AG08396 (cell line): ENCODE measurements at places on chromosomes 1 and 21.

- no peak for DNase-seq
These were observed 103.2 kb downstream of the RGL1 start for GRCh38 chr1:183908079-183908478.

GRCh38 chr1:67390041-67390887 is 39.9 kb downstream of the SERBP1 start:
- DNase-seq = no peak

- DNase-seq = no peak
These were observed 27.3 kb upstream of the BCAR3 start for GRCh38 chr1:93708734-93709481.

DNA sequence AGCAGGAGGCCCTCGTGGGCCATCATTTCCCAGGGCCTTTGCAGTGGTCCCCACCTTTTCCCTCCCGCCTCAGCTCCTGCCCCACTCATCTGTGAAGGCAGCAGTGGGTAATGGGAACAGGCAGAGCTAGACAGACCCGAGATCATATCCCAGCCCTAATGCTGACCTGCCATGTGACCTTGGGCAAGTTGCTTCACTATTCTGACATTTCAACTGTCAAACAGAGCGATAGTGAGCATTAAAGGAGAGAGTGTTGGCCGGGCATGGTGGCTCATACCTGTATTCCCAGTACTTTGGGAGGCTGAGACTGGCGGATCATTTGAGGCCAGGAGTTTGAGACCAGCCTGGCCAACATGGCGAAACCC is 51.7 kb downstream of the RPS6KA1 start:
- no peak for DNase-seq

- no peak for DNase-seq
These were observed 10.2 kb downstream of the ATP1A2 start for GRCh38 chr1:160125746-160126145.

DNA sequence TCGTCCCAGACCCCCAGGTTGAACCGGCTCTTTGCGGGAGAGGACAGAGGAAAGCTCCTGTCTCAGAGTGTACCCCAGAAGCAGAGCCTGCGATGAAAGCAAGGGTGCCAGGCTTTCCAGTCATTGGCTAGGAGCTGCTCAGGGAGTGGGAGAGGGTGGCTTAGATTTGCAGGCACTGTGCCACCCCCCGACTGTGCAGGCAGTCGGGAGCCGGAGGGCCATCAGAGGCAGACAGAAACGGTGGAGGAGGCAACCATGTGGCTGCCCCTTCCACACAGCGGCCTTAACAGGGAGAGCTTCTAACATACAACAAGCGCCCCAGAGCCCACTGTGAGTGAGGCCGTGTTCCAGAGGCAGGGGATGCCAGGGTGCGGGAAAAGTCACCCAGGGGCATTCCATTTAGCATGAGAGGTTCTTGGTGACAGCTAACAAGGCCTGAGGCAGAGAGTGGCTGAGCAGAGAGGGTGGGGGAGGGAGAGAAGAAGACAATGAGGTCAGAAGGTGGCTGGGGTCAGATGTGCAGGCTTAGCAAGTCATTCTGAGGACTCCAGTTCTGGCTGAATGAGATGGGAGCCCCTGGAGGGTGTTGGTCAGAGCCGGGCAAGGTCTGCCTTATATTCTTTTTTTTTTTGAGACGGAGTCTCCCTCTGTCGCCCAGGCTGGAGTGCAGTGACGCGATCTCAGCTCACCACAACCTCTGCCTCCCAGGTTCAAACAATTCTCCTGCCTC is 9.5 kb upstream of the C1orf167 start:
- no peak for DNase-seq

DNA sequence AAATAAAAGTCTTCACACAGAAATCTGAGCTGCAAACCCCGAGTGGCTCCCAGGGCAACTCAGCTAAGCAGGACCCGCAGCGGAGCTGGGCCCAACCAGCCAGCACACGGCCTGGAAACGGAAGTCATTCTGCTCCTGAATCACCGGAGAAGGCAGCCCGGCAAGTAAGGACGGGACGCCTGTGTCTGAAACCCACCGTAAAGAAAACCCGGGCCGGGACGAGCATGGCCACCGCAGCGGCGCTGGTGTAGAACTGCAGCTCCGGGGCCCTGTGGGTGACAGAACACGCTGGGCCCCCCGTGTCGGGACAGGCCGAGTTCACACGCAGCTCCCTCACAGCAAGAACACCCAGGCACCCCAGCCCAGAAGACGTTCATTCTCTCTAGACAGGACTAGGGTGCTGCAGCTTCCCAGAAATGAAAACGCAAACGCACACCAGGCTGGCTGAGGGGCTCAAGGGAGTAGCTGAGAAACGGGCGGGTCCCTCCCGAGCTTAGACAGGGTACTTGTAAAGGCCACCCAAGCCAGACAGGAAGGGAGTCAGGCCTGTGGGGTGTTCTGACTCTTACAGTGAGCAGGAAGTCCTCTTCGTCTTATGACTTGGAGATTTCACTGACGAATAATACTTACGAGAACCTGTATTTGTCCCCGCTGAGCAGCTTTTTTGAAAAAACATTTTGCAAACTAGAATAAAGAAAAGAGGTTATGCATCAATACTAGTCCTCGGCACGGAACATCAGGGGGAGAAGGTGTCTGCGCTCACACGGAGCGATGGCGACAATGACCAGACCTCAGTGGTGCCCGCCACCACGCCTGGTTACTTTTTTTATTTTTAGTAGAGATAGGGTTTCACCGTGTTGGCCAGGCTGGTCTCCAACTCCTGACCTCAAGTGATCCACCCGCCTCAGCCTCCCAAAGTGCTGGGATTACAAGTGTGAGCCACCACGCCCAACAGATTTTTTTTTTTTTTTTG is 10.9 kb upstream of the CDK11B start:
- no peak for DNase-seq

DNA sequence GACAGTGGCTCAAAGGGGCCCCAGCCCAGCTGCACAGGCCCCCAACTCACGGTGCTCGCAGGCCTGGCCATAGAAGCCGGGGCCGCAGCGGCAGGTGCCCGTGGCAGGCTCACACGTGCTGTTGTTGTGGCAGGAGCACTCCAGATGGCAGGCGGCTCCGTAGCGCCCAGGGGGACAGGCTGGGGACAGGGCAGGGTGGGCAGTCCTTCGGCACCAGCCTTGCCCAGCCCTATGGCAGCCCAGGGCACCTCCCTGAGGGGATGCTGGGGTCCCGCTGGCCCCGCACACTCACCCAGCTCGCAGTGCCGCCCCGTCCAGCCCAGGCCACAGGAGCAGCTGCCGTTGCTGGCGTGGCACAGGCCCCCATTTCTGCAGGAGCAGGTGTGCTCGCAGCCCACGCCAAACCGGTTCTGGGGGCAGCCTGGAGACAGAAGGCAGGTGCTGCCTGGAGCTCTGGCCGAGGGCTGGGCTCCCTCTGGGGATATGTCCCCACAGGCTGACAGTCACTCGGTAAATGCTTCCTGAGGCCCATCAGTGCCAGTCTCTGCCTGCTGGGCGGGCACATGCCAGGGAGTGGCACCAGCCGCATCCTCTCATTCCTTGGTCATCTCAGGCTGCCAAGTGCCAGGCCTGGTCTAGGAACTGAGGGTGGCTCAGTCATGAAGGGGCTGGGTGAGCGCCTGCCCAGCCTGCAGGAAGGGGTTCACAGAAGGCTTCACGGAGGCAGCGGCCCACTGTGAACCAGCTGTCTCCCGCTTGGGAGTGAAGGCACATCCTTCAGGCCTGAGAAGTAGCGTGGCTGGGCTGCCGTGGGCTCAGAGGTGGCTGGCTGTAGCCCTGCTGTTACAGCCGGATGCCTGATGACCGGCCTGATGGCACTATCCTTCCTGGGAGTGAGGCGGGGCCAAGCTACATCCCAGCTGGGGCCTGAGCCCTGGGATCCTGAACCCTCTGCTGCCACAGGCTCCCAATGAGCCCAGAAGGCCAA is 40.1 kb downstream of the ARHGEF16 start:
- no peak for DNase-seq

- no peak for DNase-seq
These were observed 15.4 kb upstream of the BTG2 start for GRCh38 chr1:203289982-203290260.

DNA sequence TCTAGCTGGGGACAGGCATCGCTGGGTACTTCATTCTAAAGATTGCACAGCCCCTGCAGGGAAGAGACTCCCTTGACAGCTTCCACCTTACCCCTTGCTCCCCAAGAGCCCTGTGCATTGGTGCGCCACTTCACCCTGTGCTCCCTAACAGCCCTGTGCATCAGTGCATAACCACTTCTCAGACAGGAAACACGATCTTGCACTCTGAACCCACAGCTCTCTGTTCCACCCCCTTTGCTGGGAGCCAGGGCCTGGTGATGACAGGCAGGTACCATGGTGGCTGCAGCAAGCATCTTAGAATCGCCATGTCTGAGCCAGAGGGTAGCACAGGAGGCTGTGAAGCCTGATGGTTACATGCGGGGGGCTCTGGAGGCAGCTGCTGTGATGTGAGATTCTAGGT is 5.0 kb downstream of the ALPL start:
- no peak for DNase-seq

DNA sequence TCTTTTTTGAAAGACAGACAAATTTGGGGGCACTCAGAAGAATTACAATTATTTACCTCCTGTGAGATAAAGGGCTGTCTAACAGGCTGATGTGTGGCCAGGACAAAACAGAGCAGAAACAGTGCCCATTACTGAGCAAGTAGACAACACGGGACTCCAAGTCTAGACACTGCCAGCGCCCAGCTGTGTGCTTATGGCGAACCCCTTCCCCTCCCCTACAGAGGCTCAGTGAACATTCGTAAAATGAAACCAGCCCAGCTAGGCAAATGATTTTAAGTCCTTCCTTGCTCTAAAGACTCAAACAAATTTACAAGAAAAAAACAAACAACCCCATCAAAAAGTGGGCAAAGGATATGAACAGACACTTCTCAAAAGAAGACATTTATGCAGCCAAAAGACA is 91.1 kb downstream of the RUNX1 start:
- no peak for DNase-seq

- DNase-seq = no peak
These were observed 28.5 kb downstream of the DENND2C start for GRCh38 chr1:114641377-114641776.

DNA sequence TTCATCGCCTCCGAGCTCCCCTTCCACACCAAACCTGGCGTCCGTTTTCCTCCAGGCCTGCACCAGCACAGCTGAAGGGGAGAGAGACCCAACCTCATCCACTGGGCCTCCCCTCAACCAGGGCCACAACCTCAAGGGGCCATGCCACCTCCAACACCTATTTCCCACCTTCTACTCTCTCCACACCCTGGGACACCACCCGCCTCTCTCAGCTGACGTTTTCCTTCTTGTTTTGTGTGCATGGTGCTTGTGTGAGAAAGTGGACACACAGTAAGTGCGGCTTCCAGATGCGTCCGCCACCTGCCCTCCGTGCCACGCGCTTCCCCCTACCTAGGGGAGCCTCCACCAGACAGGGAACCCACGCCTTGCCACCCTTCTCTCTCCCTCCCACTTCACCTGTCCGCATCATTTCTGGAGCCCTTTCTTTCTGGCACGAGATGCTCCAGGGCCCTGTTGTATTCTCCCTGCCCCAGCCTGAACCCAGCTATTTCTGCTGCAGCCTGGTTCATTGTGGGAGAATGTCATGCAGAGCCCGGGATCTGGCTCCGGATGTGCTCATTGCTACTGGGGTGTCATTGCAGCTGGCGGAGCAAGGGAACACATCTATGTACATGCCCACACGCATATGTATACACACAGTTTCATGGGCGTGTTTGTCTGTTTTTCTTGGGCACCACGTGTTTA is 1.3 kb upstream of the GNB1 start:
- no peak for DNase-seq

- no peak for DNase-seq
These were observed 29.6 kb upstream of the C1orf105 start for GRCh38 chr1:172390683-172391551.
